Activated T-helper 2 cell treated with anti-CD3 and anti-CD28 coated beads, Interferon-gamma antibody, Interleukin-2, Interleukin-4, amounts not matched to agents 10 μg/mL and 5 μg/mL and 100 μg/mL, durations not matched to agents 14 hours and 24 hours and 36 hours (primary cell): ENCODE measurements at places on chromosomes 13 and 19. TPM values are rescaled to one million over a fixed set of nuclear protein-coding genes. Genes with fewer than 3 reads are reported as not detected.
A peak's percentile ranks its signal among the peaks of the same experiment; 100 is the strongest.

GRCh38 chr19:1028062-1028926, 1.9 kb downstream of the CNN2 start:
- DNase-seq, result peak; percentile 64
- H3K27me3 ChIP-seq, result no peaks in the 10 kb centered on the region
- H3K27ac ChIP-seq, result peak overlapping the region; percentile 70
- peaks cover 30% of the 10 kb centered on the region for H3K36me3 ChIP-seq
- peaks cover 22% of the 10 kb centered on the region for H3K4me1 ChIP-seq

DNA sequence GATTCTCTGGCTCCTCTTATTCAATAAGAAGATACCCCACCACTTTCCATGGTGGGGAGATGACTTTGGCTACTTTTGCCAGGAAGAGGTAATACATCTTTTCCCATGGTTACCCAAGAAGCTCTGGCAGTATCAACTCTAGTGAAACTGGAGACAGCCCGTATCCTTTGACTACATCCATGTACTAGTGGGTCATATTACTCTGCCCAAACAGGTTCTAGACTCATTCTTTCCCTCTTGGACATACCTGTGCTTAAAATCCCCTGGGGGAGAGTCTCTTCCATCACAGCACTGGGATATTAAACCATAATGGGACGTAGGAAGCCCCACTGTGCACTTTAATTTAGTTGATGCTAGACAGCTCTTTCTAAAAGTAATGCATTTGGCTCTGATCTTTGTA, 144.7 kb upstream of the KLF12 start:
- H3K27me3 ChIP-seq, result peaks cover 65% of the 10 kb centered on the region
- peaks cover 14% of the 10 kb centered on the region for H3K4me1 ChIP-seq
- DNase-seq, result no peak
- no peak overlapping the region for H3K4me3 ChIP-seq
- no peak overlapping the region for H3K27ac ChIP-seq

- peak; percentile 39 for DNase-seq
- H3K27me3 ChIP-seq, result no peaks in the 10 kb centered on the region
- H3K36me3 ChIP-seq, result peaks cover 47% of the 10 kb centered on the region
- peaks cover 53% of the 10 kb centered on the region for H3K4me1 ChIP-seq
- H3K27ac ChIP-seq, result peak overlapping the region; percentile 99
These were observed 11.0 kb upstream of the JUND start for GRCh38 chr19:18292462-18292809.

CXCL17 gene
- not detected in 2 replicates for total RNA-seq
